ENCODE measurements at places on chromosomes 7 and 10.
A peak's percentile ranks its signal among the peaks of the same experiment; 100 is the strongest.

DNA sequence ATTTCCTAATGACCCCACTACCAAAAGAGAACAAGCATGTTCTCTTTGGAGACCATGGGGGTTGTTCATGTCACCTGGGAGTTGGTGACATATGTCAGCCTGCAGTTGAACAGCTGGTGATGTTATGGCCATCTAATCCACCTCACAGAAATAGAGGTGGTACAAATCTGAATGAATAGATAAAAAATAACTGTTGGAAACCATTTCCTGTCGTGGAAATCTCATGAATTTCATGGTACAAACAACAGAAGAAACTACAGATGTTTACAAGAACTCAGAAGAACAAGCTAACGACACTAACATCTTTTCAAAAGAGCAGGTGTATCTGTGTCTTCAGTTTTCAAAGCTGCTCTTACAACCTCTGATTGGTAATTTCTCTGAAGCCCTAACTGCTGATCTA lies 81.3 kb downstream of the RAPGEF5 start:
- DNase-seq = no peak

DNA sequence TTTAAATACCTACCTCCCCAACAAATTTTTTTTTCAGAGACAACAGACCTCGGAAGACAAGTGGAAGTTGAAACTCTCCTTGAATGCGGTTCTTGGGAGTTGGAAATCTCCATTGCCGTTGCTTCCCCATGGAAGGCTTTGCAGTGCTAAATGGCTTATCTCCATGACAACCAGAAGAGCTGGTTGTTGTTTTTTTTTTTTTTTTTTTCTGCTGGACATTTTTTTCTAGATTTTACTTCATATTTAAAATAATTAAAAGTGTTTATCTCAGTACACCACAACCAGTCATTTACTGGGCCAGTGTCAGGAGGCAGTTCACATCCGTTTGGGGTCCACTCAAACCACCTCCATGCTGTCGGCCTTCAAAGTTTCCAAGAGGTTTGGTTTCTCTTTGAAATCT lies 348.5 kb upstream of the PRKCQ start:
- DNase-seq = no peak

GRCh38 chr7:100130608-100131453 lies 4.1 kb downstream of the MBLAC1 start:
- no peak for DNase-seq

DNA sequence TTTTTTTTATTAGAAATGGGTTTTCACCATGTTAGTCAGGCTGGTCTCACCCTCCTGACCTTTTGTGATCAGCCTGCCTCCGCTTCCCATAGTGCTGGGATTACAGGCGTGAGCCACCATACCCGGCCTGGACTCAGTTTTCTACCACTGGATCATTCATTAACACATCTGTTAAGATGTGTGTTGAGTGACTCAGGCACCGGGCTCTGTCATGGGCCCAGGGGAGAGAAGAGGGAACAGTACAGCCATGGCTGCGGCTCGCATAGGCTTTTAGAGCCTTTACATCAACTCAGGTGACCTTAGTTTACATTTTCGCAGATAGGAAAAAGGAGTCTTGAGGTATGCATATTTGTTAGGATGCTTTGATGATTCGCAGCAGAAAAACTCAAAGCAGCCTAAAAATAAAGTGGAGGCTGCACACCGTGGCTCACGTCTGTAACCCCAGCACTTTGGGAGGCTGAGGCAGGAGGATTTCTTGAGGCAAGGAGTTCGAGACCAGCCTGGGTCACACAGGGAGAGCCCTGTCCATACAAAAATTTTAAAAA lies 3.1 kb upstream of the ARPC1B start:
- DNase-seq = no peak

DNA sequence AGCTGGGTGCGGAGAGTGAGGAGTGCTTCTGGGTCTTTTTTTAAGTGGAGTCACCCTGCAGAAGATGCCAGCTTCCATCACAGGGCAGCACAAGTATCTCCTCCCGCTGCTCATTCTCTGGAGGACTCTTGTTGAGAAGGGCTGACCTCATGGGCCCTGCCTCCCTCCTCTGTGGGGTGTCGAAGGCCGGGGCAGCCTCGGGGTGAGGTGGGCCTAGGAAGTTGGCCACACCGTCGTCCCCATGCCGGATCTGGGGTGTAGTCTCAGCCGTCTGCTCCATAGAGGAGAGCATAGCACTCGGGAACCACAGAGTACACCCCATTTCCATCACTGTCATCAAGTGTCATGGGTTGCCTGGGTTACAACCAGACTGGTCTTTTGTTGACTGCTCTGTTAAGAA lies 85.0 kb downstream of the TRRAP start:
- DNase-seq = no peak

GRCh38 chr7:151210087-151210854 lies at the start of gene H2BK1:
H2BK1 (minus strand) TSS chr7:151210488; CDS start chr7:151210318, 170 bp downstream.
- no peak for DNase-seq

DNA sequence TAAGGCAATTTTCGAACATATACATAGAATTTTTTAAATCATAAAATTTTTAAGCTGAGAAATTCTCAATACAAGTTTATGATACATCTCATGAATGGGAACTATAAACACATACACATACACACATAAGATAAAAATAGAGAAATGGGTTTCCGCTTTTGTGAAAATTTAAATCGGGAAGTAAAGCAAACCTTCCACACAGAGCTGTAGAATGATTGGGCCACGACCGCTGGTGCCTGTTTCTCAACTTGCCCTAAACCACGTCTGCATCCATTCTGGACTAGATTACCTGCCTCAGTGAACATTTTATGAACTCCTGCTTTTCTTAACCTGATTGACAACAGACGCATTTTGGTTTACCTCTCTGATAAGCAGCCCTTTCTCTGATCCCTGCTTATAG lies 264.4 kb downstream of the SKAP2 start:
- DNase-seq = no peak

DNA sequence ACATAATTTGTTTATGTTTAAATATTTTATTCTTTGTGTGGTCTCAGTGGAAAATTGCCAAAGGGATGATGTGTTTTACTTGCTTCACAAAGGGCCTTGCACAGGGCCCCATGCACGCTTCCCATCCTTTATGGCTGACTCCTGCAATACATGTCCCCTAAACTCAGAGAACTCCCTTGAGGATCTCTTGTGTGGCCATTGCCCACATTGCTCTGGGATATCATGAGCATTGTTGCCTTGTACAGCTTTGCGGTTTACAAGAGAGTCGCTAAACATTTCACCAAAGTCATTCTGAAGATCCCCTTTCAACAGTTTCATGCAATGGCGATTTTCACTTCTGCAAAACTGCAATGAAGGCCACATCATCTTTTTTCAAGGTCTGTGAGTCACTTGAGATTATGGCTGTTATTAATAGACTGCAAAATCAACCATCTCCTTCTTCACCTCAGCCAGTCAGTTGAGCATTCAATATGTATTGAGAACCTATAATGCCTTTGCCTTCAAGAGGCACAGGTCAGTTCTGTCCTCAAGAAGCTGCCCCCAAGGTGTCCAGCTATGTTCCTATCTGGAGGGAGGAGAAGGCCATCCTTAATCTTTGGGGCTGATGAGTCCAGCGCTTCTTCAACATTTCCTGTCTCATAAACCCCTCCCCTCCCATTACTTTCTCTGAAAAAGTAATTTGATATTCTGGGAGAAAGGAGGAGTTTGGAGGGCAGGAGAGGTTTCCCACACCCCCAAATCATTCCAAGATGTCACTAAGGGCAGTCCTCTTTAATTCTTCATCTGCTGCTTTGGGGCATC lies 108.1 kb downstream of the CCDC71L start:
- no peak for DNase-seq

DNA sequence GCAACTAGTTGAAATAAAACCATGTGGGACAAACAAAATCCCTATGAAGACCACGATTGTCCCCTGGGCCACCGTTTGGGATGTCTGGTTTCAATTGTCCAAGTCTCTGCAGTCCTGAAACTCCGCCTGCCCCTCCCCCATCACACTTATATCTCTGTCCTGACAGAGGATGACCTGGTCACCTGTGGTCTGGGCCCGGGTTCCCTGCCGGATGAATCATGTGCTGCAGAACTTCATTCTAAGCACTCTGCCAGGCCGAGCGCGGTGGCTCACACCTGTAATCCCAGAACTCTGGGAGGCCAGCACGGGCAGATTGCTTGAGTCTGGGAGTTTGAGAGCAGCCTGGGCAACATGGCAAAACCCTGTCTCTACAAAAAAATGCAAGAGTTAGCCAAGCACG lies 91.1 kb downstream of the COL13A1 start:
- DNase-seq = no peak

DNA sequence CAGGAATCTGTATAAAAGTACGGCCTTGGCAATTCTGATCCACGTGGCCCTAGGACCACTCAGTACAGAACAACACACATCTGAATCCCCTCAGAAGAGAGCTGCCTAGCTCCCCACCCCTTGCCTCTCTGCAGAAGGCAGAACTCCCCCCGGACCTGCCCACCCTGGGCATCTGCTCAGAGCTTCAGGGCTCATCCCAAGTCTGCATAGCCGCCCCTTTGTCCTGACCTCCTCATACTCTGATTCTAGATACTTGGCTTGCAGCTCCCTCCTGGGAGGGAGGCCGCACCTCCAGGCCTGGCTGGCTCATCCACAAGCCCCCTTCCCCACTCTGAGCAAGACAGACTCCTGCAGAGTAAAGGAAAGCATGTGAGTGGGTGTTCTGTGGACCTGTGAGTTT lies 49.6 kb downstream of the GRID1 start:
- no peak for DNase-seq

- no peak for DNase-seq
These were observed 236.2 kb downstream of the TCERG1L start for GRCh38 chr10:131075218-131075770.

DNA sequence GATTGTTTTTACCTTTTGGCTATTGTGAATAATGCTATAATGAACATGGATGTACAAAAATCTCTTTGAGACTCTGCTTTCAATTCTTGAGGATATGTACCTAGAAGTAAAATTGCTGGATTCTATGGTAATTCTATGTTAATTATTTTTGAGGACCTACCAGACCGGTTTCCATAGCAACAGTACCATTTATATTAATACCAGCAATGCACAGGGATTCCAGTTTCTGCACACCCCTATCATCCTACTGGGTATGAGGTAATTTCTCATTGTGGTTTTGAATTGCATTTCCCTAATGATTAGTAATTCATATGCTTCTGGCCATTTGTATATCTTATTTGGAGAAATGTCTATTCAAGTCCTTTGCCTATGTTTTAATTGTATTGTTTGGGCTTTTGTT lies 9.9 kb upstream of the PPP1R9A start:
- no peak for DNase-seq

DNA sequence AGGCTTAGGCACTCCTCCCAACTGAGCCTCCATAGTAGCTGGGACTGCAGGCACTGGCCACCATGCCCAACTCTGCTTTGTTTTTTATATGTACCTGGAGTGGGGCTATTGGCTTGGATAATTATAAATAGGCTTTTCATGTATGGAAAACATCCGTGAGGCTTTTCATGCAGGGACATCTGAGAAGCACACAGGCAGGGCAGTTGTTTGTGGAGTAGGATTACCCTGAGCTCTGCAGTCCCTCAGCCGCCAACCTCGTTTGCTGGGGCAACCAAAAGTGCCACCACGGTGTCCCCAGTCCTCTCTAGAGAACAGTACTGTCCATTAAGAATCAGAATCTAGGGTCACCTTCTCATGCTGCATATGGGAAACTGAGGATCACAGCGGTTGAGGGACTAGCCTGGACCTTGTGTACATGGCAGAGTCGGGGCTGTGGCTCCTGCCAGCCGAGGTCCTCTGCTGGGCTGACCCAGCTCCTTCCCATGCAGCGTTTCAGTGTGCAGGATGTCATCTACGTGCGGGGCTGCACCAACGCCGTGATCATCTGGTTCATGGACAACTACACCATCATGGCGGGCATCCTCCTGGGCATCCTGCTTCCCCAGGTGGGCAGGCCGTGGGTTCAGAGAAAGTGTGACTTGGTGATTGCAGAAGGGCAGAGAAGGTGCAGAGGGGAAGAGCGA lies 54.5 kb downstream of the TSPAN15 start:
- no peak for DNase-seq

DNA sequence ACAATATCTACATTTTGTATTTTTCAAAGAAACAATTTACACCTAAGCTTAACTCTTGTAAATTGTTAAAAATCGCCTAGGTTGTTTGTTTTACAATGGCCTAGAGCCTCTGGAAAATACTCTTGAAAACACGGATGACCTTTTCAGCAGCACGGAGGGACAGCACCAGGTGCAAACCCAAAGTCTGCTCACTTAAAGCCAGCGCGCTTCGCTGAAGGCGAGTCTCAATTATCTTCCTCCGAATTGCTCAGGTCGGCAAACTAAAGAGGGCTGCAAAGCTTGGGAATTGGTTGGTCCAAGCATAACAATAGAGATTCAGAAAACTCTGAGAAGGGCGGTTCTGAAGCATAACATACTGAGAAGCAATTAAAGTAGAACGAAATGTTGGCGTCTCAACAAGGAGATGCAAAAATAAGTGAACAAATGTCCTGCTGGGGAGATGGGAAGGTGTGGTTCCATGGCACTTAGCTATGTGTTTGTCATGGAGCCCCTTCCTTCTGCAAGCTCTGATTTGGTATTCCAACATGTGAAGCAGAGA lies 139.9 kb upstream of the PITRM1 start:
- no peak for DNase-seq

DNA sequence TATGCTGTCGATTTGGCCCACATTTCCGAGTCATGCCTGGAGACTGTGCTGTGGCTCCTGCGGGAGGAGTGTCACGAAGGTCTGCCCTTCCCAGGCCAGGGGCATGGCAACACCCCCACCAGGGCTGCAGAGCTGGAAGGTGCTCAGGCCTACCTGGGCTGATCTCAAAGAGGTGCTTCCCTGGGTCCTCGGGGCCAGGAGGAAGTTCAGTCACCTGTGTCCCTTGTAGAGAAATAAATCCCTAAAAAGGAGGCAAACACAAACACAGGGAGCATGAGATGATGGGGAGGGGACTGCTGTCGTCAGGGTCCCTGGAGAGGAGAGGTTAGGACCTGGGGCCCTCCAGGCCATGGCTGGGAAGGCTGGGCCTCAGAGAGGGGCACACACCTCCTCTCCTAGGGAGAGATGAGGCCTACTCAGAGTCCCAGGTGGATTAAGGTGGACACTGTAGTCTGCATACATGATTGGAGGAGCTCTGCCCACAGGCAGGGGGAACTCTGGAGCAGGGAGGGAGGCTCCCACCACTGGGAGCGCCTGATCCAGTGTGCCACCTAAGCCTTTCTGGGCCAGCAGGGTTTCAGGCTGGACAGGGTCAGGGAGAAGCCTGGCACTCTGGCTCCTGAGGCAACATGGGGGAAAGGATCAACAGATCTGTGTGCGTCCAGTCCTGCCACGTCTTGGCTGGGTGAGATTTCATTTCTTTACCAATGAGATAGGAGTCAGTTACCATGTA lies 49.4 kb downstream of the ARHGAP22 start:
- DNase-seq = no peak

GRCh38 chr10:93384006-93384405 lies 98.1 kb downstream of the MYOF start:
- DNase-seq = no peak

GRCh38 chr10:90675621-90676020 lies 182.2 kb downstream of the HTR7 start:
- DNase-seq = peak; percentile 71

DNA sequence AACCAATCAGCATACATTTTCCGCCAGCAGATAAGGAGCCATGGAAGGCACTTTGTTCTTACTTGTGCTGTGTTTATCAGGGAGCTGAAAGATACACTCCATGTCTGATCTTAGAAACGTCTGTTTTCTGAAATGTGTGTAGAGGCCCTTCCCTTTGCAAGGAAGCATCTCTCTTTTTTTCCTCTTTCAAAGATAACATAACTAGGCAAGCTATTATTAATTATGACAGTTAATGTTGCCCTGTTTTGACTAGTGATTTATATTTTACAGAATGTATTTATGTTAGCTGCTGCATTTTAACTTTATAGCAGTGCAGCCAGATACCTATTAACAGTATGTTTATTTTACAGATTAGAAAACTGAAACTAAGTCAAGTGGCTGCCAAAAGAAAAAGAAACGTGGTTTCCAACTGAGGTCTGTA lies 683.2 kb upstream of the IGFBP3 start:
- no peak for DNase-seq
